ENCODE measurements at places on chromosomes 16 and 17.
A peak's percentile ranks its signal among the peaks of the same experiment; 100 is the strongest.

- DNase-seq = peak; percentile 36
Observed at GRCh38 chr16:74999219-74999608, 390 bp downstream of the ZNRF1 start.

- DNase-seq = no peak
Observed at GRCh38 chr17:640436-640835, 74.2 kb downstream of the VPS53 start.

DNA sequence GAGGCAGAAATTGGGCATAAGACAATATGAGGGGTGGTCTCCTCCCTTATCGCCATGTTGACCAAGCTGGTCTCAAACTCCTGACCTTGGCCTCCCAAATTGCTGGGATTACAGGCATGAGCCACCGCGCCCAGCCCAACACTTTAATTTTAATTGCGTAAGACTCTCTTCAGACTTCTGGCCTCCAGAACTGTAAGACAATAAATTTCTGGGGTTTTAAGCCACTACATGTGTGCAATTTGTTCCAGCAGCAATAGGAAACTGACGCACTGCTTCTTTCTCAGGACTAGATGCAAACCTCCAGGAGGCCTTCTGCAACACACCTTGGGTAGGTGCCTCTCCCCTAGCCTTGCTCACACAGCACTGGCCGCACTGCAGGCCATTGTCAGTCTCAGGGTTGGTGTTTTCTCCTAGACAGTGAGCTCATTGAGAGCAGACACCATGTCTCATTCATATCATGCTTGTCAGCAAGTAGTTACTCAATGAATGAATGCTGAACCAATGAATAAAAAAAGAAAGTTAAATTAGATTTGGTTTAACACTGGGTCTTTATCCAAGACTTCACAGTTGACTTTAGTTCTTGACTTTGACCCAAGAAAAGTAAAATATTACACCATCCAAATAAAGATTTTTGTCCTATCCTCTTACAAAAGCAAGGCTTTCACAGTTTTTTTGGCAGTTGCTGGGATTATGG is 5.5 kb upstream of the ACSF2 start:
- no peak for DNase-seq

GRCh38 chr17:36722121-36722902 is 120.9 kb downstream of the MRM1 start:
- DNase-seq = peak; percentile 28

DNA sequence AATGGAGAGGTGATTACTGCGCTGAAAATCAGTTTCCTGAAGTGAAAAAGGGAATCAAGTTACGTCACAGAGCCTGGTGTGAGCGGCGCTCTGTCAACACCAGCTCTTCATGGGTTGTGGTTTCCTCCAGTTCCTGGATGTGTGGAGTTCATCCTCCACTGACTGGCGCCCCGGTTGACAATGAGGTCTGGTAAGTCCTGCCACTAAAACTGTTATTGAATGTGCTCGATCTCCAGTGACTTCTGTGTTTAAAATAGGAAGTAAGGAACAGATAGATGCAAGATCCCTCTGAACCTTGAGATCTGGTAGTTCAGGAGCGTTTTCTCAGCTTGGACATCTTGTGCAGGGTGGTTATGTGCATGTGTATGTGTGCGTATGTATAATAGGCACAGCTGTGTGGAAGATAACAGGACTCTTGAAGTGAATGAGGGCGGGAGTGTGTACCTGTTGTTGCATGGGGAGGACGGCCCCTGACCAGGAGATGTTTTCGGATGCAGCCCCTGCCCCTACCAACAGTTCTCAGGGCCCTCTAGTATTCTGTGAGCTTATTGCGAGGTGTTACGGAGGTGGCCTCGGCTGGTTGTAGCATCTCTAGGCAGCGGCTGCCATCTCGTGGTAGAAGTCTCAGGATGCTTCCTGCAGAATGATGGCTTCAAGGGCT is 22.0 kb upstream of the GOT2 start:
- peak; percentile 64 for DNase-seq

- no peak for DNase-seq
Observed at GRCh38 chr17:57965521-57966160, 10.4 kb upstream of the CUEDC1 start.

Measured in EL (cell line).